Common myeloid progenitor, CD34-positive (primary cell): ENCODE measurements at places on chromosomes 13 and 19.

- DNase-seq, result no peak
These were observed 13.3 kb downstream of the C3 start for GRCh38 chr19:6707011-6707657.

DNA sequence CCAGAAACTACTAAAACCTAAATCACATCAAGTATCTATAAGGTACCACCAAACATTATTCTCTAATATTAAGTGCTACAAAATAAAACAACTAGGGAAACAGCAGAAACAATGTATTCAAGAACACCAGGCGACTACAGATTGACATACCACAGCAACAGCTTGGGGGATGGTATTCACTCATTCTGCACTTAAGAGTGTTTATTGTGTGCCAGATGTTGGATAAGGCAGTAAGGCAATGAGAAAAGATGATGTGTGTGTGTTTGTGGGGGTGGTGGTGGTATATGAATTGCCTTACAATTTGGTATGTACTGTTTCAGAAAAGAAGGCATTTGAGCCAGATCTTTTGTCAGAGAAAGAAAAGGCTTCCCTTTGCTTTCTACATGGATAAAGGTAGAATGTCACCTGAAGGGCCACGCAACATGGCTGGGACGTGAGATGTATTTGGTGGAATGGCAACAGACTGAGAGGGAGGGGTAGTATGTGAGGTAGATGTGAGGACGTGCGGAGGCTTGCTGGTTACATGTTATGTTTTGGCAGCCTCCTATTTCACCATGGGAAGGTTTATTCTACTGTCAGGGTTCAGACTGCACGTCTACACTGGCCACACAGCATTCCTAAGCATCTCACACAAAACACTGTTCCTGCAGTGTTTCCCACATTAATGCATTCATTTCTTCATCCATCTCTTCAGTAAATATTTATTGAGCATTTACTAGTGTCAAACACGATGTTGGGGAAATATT is 300.7 kb downstream of the KLF12 start:
- no peak for DNase-seq

GRCh38 chr13:48412881-48413351 is at the start of gene LPAR6:
TSS of gene LPAR6 (minus strand) at chr13:48413113. CDS start at chr13:48412423, 690 bp downstream.
- no peak for DNase-seq

DNA sequence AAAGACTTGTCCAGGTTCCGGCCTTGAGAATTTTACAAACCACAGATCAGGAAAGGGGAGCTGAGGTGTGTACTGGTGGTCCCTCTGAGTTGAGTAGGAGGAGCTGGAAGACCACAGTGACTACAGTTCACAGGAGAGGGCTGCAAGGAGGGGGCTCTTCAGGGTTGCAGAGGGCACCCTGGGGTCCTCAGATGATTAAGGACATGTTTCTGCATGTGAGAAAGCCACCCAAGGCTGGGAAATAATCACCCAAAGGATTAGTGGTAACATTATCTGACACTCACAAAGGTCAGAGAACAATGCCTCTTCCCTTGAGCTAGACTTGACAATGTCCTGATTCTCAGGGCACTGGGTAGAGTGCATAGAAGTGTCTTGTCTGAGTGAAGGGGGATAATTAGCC is 540.4 kb downstream of the IRS2 start:
- no peak for DNase-seq

- no peak for DNase-seq
These were observed 59.6 kb downstream of the DCT start for GRCh38 chr13:94419925-94420305.

- DNase-seq, result peak; percentile 90
These were observed 35.0 kb upstream of the VWA8 start for GRCh38 chr13:41995946-41996345.

DNA sequence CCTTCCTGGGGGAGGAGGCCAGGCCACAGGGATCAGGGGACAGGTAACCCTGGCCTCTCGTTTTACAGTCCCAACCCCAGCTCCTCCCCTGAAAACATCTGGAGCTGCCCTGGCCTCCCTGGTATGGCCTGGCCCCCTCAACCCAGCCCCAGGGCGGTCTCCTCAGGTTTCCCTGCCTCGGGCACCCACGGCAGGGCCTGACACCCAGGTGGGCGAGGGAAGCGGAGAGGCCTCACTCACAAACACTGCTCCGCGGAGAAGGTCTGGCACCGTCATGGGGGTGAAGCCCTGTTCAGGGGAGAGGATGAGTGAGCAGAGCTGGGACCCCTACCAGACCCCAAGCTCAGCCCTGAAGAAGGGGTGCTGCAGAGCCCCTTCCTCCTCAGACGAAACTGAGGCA is 6.5 kb upstream of the CCER2 start:
- DNase-seq, result no peak

DNA sequence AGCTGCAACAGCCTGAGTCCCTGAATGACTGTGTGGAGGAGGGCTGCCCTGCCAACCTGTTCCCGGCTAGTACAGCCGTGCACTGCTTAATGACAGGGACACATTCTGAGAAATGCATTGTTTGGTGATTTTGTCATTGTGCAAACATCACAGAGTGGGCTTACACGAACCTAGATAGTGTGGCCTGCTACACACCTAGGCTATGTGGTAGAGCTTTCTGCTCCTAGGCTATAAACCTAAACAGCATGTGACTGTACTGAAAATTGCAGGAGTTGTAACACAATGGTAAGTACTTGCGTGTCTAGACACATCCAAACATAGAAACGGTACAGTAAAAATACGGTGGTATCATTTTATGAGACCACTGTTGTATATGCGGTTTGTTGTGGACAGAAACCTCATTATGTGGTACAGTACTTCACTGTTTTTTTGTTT is 35.0 kb downstream of the VASP start:
- DNase-seq, result no peak

GRCh38 chr13:97069050-97069815 is 75.0 kb upstream of the OXGR1 start:
- no peak for DNase-seq

DNA sequence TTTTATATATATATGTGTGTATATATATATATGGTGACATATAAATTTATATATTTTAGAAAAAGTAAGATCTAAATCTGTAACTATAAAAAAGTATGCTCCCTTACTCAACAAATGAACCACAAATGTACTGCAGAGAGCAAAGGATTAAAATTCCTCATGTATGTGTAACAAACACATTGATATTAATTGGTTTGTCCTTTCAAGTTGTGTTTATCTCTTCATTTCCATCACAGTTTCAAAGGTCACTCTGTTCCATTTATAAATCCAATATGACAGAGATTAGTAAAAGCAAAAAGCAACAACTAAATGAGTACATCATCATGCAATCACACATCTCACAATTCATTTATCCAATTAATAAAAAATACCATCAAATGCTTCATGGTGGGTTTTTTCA is 247.9 kb downstream of the DACH1 start:
- no peak for DNase-seq

- no peak for DNase-seq
These were observed 6.3 kb upstream of the RDH13 start for GRCh38 chr19:55068950-55069864.

DNA sequence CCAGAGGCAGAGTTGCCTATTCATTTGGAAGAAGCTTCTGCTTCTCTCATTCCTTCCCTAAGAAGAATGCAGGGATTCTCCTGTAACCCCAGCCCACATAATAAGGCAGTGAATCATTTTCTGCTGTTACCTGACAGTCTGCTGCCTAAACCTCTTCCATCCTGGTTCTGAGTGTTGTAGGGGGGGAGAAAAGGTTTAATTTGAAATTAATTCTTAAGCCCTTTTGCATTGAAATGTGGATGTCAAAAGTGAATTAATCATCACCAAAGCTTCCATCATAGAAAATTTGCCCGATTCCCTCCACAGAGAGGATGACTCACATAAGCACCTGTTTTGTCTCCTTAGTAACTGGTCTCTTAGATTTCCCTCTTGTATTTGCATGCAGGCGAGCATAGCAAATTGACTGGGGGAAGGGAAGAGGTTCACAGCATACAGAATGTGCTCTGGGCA is 146.7 kb upstream of the FNDC3A start:
- peak; percentile 82 for DNase-seq

- DNase-seq, result no peak
These were observed 4.1 kb downstream of the KLK2 start for GRCh38 chr19:50877338-50877737.

- peak; percentile 33 for DNase-seq
These were observed 356.9 kb downstream of the NDFIP2 start for GRCh38 chr13:79837741-79838450.

DNA sequence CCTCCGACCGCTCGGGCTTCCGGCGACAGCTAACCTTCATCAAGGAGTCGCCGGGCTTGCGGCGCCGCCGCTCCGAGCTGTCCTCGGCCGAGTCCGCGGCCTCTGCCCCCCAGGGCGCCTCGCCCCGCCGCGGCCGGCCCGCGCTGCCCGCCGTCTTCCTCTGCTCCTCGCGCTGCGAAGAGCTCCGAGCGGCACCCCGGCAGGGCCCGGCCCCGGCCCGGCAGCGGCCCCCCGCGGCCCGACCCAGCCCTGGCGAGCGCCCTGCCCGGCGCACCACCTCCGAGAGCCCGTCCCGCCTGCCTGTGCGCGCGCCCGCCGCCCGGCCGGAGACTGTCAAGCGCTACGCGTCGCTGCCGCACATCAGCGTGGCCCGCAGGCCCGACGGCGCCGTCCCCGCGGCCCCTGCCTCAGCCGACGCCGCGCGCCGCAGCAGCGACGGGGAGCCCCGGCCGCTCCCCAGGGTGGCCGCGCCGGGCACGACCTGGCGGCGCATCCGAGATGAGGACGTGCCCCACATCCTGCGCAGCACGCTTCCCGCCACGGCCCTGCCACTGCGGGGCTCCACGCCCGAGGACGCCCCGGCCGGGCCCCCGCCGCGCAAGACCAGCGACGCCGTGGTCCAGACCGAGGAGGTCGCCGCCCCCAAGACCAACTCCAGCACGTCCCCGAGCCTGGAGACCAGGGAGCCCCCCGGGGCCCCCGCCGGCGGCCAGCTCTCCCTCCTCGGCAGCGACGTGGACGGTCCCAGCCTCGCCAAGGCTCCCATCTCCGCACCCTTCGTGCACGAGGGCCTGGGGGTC is 9.6 kb downstream of the C19orf25 start:
- peak; percentile 46 for DNase-seq

DNA sequence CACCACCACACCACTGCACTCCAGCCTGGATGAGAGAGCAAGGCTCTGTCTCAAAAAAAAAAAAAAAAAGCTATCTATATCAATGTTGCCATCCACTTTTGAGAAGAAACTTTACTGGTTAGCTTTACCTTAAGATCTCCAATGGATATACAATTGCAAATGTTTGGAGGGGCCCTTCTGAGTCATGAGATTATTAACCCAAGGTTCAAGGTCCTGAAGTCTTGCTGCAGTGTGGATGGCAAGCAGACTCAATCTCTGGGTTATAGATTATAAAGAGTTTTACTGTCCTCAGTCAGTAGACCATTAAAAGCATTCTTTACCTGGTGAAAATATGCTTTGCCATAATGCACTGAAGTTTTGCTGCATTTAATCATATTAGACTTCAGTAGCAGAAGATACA is 3.7 kb upstream of the ZNF431 start:
- DNase-seq, result no peak

- no peak for DNase-seq
These were observed 86.3 kb downstream of the RNASEH2B start for GRCh38 chr13:50995854-50996253.

DNA sequence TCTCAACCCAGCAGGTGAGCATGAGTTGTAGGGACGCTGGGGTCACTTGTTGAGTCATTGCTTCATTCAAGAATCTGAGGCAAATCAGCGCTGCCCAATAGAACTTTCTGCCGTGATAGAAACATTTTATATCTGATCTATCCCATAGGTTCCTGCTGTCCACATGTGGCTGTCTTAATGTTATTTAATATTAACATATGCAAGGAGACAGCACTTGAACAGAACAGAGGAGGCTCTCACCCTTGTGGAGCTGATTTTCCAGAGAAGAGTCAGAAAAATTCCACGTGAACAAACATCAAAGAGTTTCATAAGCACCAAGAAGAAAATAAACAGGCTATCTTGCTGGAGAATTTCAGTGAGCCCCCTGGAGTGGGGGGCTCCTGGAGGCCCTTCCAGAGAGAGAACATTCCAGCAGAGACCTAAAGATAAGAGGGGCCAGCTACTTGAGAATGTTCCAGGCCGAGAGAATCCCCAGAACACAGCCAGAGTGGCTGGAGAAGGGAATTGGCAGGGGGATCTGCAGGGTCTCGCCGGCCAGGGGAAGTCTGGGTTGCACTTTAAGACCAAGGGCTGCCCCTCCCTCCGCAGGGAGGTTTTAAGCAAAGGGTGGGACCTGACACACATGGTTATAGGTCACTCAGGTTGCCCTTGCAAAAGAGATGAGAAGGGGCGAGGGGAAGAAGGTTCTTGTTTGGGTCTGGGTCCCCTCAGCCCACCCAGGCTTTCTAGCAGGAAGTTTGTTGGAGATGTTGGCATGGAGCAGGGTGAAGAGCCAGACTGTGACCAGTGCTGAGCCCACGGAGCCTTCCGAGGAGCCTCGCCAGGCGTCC is 135.7 kb downstream of the CRYL1 start:
- no peak for DNase-seq

GRCh38 chr13:31545616-31546015 is 193.7 kb upstream of the RXFP2 start:
- no peak for DNase-seq

DNA sequence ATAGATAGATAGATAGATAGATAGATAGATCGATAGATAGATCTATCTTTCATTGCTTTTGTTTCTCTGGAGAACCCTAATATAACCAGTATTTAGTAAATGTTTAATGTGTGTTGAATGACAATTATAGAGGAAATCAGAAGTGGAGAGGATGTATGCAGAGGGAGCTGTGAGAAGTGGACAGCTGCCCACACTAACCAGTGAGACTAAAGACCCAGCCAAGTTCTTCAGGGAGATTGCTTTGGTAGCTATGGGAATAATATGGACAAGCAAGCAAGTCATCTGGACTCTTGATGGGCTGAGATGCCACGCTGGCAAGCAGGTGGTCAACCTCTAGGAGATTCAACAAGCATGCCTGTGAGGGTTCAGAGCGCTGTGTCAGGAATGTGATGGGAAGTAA is 14.9 kb upstream of the INTS6 start:
- DNase-seq, result no peak

DNA sequence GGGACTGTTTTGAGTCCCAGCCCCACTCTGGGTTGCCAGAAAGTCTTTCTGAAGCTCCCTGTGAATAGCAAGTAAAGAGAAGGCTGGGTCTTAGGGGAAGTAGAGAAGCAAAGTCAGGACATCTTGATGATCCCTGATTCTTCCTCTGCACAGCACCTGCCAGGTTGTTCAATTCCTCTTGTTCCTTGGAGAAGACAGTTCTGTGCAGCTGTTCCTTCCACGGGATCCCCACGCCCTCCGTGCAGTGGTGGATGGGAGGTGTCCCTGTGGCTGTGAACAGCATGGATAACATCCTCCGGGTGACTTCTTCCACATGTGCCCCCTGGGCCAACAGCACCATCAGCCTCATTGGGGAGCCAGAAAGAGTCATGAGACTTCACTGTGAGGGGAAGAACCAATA is 29.1 kb upstream of the IGLON5 start:
- DNase-seq, result no peak

DNA sequence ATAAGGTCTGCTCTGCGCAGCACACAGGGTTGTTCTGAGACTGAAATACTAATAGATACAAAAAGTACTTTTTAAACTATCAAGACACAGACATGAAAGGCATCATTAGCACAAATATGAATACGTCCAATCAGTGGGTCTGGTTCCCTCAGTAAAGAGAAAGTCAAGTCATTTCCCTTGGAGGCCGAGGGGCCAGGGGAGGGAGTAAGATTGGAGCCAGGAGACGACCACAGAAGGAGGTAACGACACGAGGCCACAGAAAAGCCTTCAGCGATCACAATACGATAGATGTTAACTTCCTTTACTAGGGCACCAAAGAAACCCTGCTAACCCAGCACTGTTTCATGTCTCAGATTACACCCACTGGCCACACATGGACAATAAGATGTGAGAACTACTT is 5.3 kb downstream of the CARS2 start:
- DNase-seq, result peak; percentile 82

GRCh38 chr13:112240076-112240475 is 136.1 kb upstream of the SPACA7 start:
- DNase-seq, result no peak
